Osteoblast (primary cell): ENCODE measurements at places on chromosomes 4 and X. TPM values are rescaled to one million over a fixed set of nuclear protein-coding genes. Genes with fewer than 3 reads are reported as not detected.

GRCh38 chr4:79869597-79870237, 203.3 kb downstream of the ANTXR2 start:
- no peak overlapping the region for H3K4me3 ChIP-seq
- no peak for DNase-seq
- peaks cover 3% of the 10 kb centered on the region for H3K27me3 ChIP-seq
- H3K4me1 ChIP-seq, result no peaks in the 10 kb centered on the region
- no peaks in the 10 kb centered on the region for H3K36me3 ChIP-seq

DNA sequence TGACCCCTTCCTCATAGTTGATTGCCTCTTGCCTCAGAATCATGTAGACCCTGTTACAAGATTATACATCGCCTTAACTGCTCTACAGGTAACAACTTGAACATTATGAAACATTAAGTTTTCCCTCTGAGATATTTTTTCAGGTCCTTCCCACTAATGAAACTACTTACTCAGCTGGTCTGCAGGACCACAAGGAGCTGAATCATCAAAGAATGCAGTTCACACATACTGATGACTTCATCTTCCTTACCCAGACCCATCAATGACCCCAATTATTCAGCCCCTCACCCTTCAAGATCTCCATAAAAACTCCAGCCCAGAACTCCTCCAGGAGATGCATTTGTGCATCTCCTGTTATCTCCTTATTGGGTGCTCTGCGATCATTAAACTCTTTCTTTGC, 720.9 kb downstream of the RAPGEF2 start:
- no peaks in the 10 kb centered on the region for H3K36me3 ChIP-seq
- no peak for DNase-seq
- H3K4me1 ChIP-seq, result no peaks in the 10 kb centered on the region
- no peak overlapping the region for H3K27ac ChIP-seq
- H3K4me3 ChIP-seq, result no peak overlapping the region

DNA sequence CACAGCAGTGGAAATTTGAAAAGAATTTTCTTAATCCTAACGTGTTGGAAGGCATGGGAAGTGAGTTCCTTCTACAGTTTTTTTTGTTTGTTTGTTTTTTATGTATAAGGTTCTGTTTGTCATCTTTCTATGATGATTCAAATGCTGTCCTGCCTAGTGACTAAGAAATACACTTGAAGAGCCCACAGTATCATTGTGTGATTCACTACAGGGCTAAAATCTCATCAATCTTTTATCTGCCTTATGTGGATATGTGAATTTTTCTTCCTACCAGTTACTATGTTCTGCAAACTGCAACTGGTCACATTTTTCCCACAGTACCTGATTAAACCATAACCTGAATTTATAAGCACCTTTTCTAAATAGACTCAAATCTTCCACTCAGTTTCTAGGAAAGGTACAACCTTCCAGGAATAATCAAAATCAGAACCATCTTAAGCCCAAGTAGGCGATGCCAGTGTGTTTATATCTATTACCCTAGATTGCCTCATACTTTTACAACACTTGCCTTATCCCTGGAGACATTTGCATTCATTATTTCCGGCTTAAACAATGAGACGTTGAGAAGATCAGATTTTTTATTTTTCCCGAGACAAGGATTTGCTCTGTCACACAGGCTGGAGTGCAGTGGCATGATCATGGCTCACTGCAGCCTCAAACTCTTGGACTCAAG, 214.6 kb upstream of the GALNT7 start:
- DNase-seq, result no peak
- H3K27ac ChIP-seq, result no peak overlapping the region
- peaks cover 19% of the 10 kb centered on the region for H3K27me3 ChIP-seq
- H3K36me3 ChIP-seq, result no peaks in the 10 kb centered on the region

Gene TMSB15C
- 3.2 and 3.3 TPM in 2 replicates for total RNA-seq

DNA sequence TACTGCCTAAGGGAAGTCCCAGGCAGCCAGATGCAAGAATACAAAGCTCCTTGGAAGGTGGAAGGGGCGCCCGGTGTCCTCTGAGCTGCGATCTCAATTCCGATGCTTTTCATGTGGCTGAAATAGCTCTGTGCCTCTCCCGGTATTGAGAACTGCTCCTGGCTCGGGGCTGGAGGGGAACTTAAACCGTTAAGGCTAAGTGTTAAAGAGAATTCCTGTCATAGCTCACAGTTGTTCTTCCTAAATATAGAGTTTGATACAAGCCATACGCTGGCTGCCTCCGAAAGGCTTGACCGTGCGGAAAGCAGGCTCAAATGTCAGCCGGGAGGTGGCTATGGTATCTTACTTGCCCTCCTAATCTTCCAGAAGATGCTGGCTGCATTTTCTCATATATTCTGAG, at the start of gene SMPX:
Gene SMPX (minus strand): TSS at position 157 of the 400 bp plus-strand sequence. CDS start 3,826 bp downstream, outside the sequence.
- no peak within 1 kb of the TSS for H3K27ac ChIP-seq
- DNase-seq, result no peak
- no peaks in the 10 kb centered on the region for H3K27me3 ChIP-seq
- H3K36me3 ChIP-seq, result no peaks in the 10 kb centered on the region
- no peak within 1 kb of the TSS for H3K4me3 ChIP-seq
- no peaks in the 10 kb centered on the region for H3K4me1 ChIP-seq

GRCh38 chr4:36037127-36037526, 207.2 kb downstream of the ARAP2 start:
- H3K36me3 ChIP-seq, result no peaks in the 10 kb centered on the region
- no peak overlapping the region for H3K4me3 ChIP-seq
- H3K27me3 ChIP-seq, result no peaks in the 10 kb centered on the region
- H3K4me1 ChIP-seq, result no peaks in the 10 kb centered on the region
- DNase-seq, result no peak

GRCh38 chr4:147833254-147833653, 101.4 kb downstream of the ARHGAP10 start:
- no peak for DNase-seq
- peaks cover 21% of the 10 kb centered on the region for H3K4me1 ChIP-seq
- no peaks in the 10 kb centered on the region for H3K36me3 ChIP-seq
- H3K27me3 ChIP-seq, result no peaks in the 10 kb centered on the region
- H3K4me3 ChIP-seq, result no peak overlapping the region

Gene AWAT1
- total RNA-seq, result not detected in 2 replicates

GRCh38 chr4:69025191-69025998, 70.9 kb upstream of the UGT2B7 start:
- DNase-seq, result no peak
- H3K27ac ChIP-seq, result no peak overlapping the region
- no peaks in the 10 kb centered on the region for H3K4me1 ChIP-seq

Gene SSX3
- total RNA-seq, result not detected in 2 replicates
